ENCODE measurements at places on chromosomes 2 and 18.

DNA sequence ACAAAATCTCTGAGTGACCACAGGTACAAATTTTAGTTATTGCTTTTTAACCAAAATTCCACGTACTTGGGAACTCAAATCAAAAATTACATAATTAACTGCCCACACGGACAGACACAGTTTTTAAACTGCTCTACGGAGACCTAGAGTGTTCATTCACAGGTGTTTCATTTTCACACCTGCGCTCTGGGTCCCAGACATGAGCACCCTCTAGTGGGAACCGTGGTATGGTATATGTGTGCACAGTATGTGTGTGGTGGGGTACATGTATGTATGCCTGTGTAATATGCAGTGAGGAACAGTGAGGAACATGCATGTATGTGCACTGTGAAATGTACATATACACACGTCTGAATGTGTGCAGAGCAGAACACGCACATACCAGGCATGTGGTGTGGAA, 65.0 kb downstream of the PPP4R1 start:
- no peak for DNase-seq

- DNase-seq = no peak
Observed at GRCh38 chr2:108449410-108450130, 564 bp downstream of the GCC2 start.

- no peak for DNase-seq
Observed at GRCh38 chr18:42861271-42861670, 254.2 kb downstream of the RIT2 start.

GRCh38 chr18:50393802-50394201, 19.0 kb downstream of the SKA1 start:
- DNase-seq = no peak

DNA sequence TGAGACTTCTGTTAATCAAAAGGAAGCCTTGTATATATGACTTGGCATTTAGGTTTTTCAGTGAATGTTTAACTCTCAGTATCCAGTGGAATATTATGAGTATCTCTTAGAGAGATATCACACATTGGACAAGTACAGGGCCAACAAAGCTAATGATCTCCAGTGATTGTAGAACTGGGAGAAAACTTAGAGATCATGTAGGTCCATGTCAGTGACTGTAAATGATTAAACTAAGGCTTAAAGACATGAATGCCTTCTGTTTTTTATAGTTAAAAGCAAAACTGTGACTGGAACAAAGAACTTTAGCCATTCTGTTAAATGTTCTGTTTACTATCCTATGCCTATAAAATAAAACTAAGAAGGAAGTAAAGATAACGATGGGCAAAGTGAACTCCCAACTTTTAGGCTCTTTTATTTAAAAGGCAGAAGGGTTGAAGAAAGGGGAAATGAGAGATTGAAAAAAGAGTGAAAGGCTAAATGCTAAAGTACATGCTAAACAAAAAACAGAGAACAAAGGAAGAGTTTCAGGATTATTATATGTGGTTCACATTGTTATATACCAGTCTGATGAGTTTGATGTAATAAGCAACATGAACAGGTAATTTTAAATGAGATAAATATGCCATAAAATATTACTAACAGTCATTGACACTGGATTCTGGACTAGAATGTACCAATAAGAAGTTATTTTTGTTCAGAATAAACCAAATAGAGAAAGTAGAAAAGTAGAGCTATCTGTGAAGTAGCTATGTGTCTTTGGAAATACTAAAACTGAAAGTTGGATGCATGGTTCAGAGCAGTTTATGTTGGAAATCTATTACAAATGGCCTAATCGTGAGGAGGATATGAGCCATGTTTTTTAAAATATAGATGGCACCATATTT, 37.1 kb upstream of the TNFRSF11A start:
- DNase-seq = no peak

GRCh38 chr2:239835056-239835455, 190.1 kb downstream of the NDUFA10 start:
- no peak for DNase-seq

DNA sequence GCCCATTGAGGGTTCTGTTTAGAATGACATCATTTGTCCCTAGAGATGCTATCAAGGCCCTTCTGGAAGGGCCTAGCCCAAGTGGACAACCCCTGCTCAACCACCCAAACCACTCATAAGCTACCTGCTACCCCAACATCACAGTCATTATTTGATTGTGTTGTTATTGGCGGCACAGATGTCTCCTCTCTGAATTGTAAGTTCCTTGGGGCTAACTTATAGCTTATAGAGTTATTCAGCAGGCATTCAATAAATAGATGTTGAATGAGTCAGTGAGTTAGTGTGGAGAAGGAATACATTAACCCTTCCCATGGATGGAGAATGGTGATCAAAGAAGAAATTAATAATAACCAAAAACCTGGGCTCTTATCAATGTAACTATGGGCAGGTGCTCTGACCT, 80.0 kb downstream of the ACAA2 start:
- no peak for DNase-seq

- DNase-seq = no peak
Observed at GRCh38 chr2:48530033-48530811, at the start of gene STON1. Gene STON1 (plus strand): TSS chr2:48530154. CDS start chr2:48580634, 50,480 bp downstream.

- DNase-seq = no peak
Observed at GRCh38 chr2:9297156-9297555, 90.5 kb downstream of the ASAP2 start.
